SHP77 (cell line): ENCODE measurements at places on chromosomes 1 and 21.
A peak's percentile ranks its signal among the peaks of the same experiment; 100 is the strongest.

DNA sequence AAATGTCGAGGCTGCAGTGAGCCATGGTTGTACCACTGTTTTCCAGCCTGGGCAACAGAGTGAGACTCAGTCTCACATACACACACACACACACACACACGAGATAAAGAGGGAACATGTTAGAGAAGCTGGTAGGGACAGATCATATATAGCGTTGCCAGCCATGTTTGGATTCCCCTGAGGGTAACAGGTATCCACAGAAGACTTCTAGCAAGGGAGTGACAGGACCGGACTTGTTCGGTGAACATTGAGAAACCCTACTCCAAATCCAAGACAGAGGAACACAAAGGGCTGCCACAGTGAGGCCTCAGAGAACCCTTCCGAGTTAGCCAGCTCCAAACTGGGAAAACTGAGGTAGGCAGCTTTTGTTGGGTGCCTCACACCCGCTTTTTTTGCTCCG lies 3.7 kb upstream of the SARS1 start:
- DNase-seq = no peak

GRCh38 chr1:46133181-46133658 lies 791 bp upstream of the PIK3R3 start:
- no peak for DNase-seq

DNA sequence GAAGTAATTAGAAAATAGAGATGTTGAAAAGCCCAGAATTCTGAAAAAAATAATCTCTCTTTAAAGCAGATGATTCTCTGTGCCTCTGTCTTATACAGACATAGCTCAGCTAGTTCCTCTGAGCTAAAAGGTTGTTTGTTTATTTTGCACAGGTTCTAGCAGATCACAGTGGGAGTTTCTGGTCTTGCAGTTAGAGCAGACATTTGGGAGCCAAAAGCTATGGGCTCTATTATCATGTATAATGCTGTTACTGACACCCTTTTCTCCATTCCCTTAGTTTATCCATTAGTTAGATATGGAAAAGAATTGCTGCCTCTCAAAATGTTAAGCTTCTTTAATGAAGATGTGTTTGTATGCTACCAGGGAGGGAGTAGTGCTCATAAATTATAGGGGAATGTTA lies 20.5 kb upstream of the CD55 start:
- DNase-seq = no peak

DNA sequence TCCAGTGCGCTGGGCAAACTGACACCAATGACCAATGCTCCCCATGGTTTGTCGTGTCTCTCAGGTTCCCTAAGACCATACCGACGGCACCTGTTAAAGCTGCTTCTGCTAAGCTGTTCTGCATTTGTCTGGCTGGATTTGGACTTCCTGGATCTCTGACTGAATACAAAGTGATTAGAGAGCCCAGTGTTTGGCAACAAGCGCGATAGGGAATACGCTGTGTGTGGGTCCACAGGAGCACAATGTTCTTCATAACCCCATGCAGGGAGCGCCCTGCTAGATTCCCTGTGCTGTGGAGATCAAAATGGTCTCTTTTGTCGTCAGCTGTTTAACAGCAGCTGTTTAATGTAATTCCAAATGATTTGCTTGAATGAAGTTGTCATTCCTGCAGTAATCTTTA lies 26.0 kb upstream of the ESRRG start:
- no peak for DNase-seq

- DNase-seq = no peak
These were observed 12.7 kb downstream of the AKIRIN1 start for GRCh38 chr1:39003794-39004193.

DNA sequence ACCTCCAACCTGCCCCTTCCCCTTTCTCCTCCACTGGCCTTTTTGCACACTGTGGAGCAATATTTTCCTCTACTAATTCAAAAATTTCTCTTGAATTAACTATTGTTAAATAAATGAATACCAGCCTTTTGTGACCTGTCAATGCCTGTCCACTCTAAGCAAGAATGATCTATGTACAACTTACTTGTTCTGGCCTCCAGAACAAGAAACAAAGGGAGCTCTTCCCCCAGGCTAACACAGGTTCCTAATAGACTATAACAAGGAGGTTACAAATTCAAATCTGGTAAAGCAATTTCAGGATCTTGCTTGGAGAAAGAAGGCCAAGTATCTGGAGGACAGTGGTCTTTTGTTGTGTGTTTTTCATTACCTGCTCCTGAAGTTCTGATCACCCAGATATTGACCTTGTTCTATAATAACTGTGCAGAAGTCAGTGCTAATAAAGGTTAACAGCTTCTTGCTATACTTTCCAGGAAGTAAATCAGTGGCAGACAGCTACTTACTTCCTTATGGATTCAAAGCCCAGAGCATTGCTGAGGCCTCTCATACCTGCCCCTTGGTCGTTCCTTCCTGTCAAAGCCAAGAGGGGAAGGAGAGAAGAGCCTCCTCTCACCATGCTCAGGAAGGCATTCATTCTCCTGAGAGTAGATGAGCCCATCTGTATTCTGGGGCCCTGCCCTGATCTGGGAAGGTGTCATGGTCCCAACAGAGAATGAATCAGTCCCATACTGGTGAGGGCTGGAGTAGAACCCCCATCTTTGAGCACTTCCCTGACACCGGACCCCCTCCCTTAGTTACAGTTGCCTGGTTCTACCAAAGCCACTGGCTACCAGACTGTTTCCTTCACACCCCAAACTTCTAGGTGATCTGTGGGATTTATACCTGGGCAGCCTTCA lies 56.8 kb downstream of the DESI2 start:
- no peak for DNase-seq

- DNase-seq = peak; percentile 9
These were observed 65.4 kb downstream of the RPE65 start for GRCh38 chr1:68384321-68384813.

DNA sequence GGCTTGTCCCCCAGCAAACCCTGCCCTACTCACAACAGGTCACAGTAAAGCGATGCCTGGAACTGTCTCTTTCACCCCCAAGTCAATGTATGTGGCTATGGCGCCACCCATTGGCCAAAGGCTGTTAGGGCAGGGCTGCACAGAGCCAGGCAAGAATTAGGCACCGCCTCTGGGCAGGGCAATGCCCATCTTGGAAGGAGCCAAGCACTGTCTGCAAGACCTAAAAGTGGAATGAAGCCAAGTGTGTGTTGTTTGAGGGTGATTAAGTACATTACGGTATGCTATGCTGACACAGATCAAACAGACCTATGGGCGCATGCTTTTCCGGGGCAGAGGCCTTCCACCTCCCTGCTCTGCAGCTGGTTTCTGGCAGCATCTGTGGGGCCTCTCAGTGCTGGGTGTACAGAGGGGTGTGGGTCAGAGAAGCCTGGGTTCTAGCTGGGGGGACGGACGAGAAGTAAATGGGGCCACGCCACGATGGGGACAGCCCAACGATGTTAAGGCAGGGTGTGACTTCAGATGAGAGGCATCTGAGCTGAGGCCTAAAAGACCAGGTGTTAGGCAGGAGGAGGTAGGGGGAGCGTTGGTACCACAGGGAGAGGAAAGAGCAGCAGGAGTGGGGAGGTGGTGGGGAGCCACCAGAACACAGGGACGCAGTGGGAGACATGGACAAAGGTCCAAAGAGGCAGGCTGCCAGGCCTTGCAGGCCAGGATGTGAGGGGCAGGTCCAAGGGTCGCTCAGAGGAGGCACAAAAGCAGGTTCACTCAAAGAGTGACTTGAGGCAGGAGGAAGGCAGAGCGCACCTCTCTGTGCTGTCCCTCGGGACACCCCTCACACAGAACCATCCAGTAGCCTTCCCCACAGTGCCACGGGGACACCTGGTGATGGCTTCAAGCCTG lies 49.8 kb downstream of the ACOT7 start:
- DNase-seq = peak; percentile 30

DNA sequence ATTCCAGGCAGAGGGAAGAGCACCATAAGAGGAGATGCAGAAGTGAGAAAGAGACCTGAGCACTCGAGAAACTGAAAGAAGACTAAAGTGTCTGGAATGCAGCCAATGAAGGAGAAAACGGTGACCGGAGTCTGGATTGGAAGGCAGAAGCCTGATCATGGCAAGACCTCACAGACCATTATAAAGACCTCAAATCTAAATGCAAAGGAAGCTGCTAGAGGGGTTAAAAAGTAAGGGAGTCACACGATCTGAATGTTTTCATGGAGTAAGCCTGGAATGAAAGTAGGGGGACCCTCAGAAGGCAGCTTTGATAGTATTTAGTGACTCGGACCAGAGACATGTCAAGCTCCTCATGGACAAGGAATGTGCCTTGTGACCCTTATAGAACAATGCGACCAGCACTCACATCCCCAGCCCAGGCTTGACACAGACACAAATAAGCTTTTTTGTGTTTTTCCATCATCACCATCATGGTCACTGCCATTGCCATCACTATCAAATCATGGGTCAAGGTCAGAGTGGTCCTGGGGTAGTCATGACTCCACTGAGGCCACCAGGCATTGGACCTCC lies 183.6 kb downstream of the SEC16B start:
- no peak for DNase-seq

DNA sequence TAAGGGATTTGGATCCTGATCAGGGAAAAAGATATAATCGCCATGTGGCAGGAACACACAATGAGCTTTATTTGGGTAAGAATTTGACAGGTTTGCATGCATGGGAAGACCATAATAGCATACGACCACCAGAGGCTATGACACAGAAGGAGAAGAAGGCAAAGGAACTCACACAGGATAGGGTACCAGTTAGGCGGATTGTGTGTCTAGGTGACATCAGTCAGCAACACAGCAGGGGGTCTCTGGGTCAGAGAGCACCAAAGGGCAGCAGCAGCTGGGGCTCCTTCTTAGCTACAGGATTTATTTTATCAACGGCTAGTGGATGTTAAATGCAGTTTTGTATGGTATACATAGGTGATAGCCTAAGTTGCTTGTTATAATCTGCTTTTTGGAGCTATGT lies 551.3 kb downstream of the KCNT2 start:
- DNase-seq = no peak

- DNase-seq = no peak
These were observed 20.6 kb upstream of the USP24 start for GRCh38 chr1:55235722-55236121.

DNA sequence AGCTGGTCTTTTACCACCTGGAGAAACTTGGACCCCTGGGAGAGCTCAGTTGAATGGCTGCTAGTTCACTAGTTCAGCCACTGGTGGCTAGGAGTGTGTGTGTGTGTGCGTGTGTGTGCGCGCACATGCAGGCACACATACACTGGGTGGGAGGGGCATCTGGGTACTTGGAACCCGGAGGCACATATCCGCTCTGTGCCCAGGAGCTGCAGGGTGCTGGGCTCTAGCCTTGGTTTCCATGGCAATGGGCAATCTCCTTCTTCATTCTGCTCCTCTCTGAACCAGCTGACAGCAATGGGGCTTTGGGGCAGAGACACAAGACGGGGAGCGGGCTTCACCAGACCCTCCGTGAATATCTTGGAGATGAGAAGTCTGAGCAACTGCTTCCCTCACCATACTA lies 87.1 kb upstream of the DISP3 start:
- DNase-seq = no peak

- peak; percentile 70 for DNase-seq
These were observed 55.6 kb downstream of the NKAIN1 start for GRCh38 chr1:31183927-31184554.

GRCh38 chr1:88680911-88681622 lies 3.0 kb upstream of the PKN2 start:
- DNase-seq = no peak

GRCh38 chr1:115314765-115315164 lies 23.3 kb downstream of the NGF start:
- no peak for DNase-seq

- no peak for DNase-seq
These were observed 86.8 kb downstream of the ADGRL2 start for GRCh38 chr1:81887421-81888144.

GRCh38 chr1:204359131-204359473 lies 627 bp downstream of the PLEKHA6 start:
- DNase-seq = no peak

- DNase-seq = no peak
These were observed 18.2 kb upstream of the PDC start for GRCh38 chr1:186479162-186479561.

DNA sequence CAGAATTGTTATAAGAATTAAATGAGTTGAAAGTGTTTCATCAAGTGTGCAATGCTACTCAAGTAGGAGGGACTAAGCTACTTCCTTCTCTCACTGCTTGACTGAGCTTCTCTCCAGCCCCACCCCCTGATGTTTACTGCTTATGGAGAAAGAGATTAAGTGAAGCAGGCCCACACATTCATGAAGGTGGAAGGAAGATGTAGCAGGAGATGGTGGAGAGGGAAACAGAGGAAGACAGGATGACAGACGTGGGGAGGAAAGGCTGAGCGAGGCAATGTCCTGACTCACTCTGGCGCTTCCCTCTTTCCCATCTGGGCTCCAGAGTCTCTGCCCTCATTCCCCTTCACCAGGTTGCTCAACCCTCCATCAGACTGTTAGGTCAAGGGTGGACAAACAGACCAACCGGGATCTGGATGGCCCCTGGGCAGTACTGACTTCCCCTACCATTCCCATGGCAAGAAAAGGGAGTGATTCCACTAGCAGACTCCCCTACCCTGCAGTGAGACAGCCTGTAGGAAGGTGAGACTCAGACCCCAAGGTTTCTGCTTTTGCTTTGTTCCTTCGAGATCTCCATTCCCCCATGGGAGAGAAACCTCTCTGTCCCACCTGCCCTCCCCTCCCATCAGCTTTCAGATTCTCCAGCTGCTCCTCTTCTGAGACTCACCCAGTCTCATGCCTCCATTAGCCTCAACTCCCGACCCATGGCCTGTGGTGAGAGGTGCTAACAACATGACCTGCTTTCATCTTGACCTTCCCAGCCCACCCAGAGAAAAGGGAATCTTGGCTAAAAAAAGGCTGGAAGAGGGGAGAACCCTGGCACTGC lies 3.1 kb upstream of the ARHGEF2 start:
- no peak for DNase-seq

DNA sequence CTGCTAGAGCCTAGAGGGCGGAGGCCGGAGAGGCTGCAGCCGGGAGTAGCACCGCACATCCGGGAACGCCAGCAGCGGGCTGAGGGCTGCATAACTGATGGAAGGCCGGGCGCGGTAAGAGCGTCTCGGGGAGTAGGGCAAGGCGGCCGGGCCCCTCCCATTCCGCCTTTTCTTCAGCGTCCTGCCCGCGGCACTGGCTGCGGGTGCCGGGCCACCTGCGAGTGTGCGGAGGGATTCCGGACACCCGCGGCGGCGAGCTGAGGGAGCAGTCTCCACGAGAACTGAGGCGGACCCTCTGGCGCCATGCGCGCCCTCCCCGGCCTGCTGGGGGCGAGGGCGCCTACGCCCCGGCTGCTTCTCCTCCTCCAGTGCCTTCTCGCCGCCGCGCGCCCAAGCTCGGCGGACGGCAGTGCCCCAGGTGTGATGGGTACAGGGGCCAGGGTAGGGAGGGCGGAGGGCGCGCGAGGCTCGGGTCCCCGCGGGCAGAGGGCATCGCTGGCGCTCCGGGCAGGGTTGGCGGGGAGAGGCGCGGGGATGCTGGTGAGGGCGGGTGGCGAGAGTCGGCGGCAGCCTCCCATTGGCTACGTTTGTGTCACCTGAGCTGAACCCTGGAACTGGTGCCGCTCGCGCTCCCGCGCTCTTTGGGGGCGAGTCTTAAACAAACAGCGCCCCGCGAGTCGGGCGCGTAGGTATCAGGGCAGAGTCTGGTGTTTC lies 334.4 kb downstream of the SRGAP2C start:
- peak; percentile 53 for DNase-seq
